Upper lobe of right lung (tissue), 1 donor: ENCODE measurements at places on chromosomes 5 and 9. TPM values are rescaled to one million over a fixed set of nuclear protein-coding genes. Genes with fewer than 3 reads are reported as not detected.

- H3K27ac ChIP-seq, result no peak overlapping the region
- H3K4me3 ChIP-seq, result no peak overlapping the region
- H3K27me3 ChIP-seq, result no peaks in the 10 kb centered on the region
- peak; percentile 55 for DNase-seq
- H3K36me3 ChIP-seq, result peaks cover 19% of the 10 kb centered on the region
Observed at GRCh38 chr9:126504977-126505455, 108.7 kb upstream of the LMX1B start.

DNA sequence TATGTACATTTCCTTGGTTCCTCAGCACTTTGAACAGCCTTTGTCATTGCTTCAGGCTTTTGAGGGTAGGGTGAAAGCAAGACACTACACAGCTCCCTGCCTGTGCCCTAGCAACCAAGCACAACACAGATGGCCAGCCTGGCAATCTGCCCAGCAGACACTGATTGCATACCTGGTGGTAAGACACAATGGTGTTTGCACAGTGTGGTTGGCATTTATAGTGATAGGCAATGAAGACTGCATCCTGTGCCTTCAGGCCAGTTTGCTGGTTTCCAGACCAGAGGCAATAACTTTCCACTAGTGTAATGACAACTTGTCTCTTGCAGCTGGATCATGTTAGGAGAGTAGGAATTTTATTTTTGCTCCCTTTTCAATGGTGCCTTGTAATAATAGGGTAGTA, 144.5 kb upstream of the TNC start:
- no peaks in the 10 kb centered on the region for H3K36me3 ChIP-seq
- no peaks in the 10 kb centered on the region for H3K27me3 ChIP-seq
- H3K4me3 ChIP-seq, result no peak overlapping the region
- peak; percentile 68 for DNase-seq
- H3K27ac ChIP-seq, result no peak overlapping the region

DNA sequence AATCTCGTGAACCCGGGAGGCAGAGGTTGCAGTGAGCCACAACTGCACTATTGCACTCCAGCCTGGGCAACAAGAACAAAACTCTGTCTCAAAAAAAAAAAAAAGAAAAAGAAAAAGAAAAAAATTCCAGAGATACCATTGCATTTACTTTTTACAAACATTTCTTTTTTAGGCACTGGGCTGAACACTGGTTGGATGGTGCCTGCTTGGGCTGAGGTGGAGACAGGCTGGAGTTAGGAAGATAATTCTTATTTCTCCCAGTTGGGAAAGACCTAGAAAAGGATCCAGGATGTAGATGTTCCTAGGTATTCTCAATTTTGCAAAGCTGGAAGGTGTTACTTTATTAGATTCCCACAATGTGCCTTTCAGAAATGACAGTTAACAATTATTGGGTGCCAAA, 49.9 kb upstream of the JMY start:
- H3K4me1 ChIP-seq, result no peaks in the 10 kb centered on the region
- H3K36me3 ChIP-seq, result no peaks in the 10 kb centered on the region
- H3K27me3 ChIP-seq, result no peaks in the 10 kb centered on the region

- DNase-seq, result no peak
- H3K36me3 ChIP-seq, result no peaks in the 10 kb centered on the region
- no peak overlapping the region for H3K27ac ChIP-seq
Observed at GRCh38 chr5:161663431-161663830, 22.1 kb upstream of the GABRA6 start.

DNA sequence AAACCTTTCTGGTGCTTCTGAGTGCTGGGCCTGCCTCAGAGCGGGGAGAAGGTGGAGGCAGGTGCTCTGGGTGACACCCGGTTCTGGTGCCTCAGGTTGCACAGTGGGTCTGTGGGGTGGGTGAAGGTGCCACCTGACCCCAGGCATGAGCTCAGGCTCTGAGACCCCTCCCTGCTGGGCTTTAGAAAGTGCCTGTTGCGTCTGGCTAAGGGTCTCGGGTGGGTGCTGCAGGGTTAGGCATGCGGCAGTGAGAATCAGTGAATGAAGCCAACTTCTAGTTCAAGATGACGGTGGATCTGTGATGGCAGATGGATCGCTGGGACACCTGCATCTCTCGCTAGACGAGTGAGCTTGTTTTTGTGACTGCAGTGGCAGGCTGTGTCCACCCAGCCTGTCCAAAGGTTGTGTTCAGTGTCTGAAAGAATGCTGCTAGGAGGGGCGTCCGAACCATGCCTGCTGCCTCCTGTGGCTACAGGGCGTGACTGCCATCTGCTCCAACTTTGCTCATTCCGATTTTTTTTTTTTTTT, 5.0 kb downstream of the SQSTM1 start:
- peaks cover 90% of the 10 kb centered on the region for H3K36me3 ChIP-seq
- peaks cover 44% of the 10 kb centered on the region for H3K4me1 ChIP-seq
- DNase-seq, result no peak
- no peaks in the 10 kb centered on the region for H3K27me3 ChIP-seq
- no peak overlapping the region for H3K27ac ChIP-seq
- H3K4me3 ChIP-seq, result no peak overlapping the region

- no peaks in the 10 kb centered on the region for H3K27me3 ChIP-seq
- DNase-seq, result no peak
- no peaks in the 10 kb centered on the region for H3K4me1 ChIP-seq
Observed at GRCh38 chr5:14411216-14411615, 170.4 kb upstream of the OTULINL start.

GRCh38 chr9:127351182-127352166, 45.5 kb upstream of the SLC2A8 start:
- H3K4me3 ChIP-seq, result no peak overlapping the region
- no peaks in the 10 kb centered on the region for H3K4me1 ChIP-seq
- no peak for DNase-seq
- H3K27me3 ChIP-seq, result no peaks in the 10 kb centered on the region
- no peaks in the 10 kb centered on the region for H3K36me3 ChIP-seq

DNA sequence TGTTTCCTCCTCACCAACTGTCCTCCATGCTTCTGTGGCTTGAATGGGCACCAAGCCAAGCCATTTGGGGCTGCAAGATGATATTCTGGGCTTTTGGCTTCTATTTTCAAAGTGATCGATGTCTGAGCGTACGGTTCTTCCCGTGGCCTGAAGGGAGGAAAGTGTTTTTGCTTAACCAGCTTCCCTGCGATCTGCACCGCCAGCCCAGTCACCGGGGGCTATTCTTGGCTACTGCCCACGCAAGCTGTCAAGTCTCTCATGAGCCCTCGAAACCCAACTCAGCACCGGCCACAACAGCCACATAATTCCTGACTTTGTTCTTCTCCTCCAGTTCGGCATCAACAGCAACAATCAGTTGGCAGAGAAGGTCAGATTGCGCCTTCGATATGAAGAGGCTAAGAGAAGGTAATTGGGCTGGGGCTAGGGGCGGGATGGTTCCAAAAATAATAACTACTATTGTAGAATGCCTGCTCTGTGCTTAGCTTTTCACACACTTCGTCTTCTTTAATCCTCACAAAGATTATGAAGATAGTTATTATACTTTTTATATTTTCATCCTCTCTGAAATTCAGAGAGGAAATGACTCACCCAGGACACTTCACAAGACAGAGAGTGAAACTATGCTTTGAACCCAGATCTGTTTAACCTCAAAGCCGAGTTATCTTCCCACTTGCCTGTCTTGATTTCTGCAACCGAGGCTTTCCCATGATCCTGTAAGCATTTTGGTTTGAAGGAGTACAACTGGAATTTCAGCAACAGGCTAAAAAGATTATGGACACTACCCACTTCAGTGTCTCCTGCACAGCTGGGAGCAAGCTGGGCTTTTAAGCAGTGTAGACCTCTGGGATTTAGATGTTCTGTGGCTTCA, 76.4 kb upstream of the RARS1 start:
- H3K27ac ChIP-seq, result no peak overlapping the region
- no peak overlapping the region for H3K4me3 ChIP-seq
- H3K36me3 ChIP-seq, result peaks cover 9% of the 10 kb centered on the region
- no peaks in the 10 kb centered on the region for H3K4me1 ChIP-seq
- H3K27me3 ChIP-seq, result no peaks in the 10 kb centered on the region

The CCNJL gene
- total RNA-seq, result 16.6 TPM

The CNTFR gene
- 2.9 TPM for total RNA-seq

The SLC25A2 gene
- 0.64 TPM for total RNA-seq

The TMEM174 gene
- not detected for total RNA-seq

The DIRAS2 gene
- total RNA-seq, result not detected
